H1 (cell line): ENCODE measurements at places on chromosomes 6 and 20. TPM values are rescaled to one million over a fixed set of nuclear protein-coding genes. Genes with fewer than 3 reads are reported as not detected.

DNA sequence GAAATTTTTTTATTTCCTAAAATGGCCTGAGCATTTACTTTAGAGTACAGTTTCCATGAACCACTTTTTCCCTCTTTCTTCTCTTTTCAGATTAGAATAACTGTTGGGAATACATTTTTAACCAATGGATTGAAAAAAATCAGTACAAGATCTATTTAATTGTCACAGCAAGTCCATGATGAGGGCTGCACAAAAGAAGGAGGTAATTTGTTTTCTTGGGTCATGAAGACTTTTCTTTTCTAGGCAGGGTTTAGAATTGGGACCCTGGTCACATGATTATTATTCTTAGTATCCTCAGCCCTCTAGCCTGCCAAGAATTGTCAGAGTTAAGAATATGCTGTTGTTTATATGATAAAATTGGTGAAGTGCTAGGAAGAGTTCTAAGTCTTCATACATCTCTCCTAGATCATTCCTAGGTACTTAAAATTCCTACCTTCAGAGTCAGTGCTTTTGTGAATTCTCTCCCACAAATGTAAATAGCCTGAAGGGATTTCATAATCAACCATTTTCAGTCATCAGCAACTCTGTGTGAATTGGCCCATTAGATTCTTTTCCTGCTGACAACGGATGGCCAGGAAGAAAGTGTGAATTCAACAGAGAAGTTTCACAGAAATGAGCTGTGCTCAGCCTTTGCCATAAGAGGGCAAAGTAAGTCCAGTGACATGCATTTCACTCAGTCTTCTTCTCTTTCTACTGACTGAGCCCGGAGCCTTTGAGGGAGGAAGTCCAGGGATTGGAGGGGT is 32.4 kb upstream of the TPBG start:
- no peak for DNase-seq

GRCh38 chr20:48771542-48771941 is 56.3 kb downstream of the PREX1 start:
- DNase-seq: no peak

DNA sequence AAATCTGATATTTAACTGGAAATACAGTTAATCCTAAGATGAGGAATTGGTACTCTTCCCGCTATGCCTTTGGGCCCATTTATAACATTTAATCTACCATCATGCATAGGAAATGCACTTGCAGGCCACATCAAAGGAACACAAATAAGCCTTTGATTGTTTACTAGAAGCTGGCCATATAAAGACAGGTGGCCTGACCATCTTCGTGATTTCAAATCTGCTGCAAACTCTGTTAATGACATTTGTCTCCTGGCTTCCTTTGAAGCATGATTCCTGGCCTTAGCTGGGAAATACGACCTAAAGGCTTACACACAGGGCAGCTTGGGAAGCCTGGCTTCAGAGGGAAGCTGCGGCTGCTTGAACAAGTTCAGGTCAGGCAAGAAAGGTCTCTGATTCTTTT is 552.1 kb downstream of the CDH26 start:
- DNase-seq: no peak

- no peak for DNase-seq
Observed at GRCh38 chr6:31567531-31568370, 4.3 kb upstream of the LTA start.

- DNase-seq: no peak
Observed at GRCh38 chr6:19812512-19813119, 24.6 kb upstream of the ID4 start.

DNA sequence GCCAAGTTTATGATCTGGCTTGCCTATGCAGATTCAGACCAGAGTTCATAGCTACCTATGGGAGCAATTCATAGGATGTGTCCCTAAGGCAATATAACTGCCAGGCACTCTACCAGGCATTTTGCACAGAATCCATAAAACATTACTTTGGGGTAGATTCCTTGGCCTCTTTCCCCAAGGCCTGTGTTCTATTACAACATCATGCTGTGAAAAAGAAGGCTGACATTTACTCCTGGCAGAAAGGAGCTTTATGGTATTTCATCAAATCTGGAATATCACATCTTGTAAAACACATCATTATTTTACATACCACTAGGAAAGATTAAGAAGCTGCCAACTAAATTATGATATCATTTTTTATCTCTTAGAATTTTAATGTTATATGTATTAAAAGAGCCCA is 287.0 kb upstream of the MARCKS start:
- DNase-seq: no peak

- DNase-seq: no peak
Observed at GRCh38 chr6:32772656-32773055, 9.3 kb upstream of the HLA-DQB2 start.

DNA sequence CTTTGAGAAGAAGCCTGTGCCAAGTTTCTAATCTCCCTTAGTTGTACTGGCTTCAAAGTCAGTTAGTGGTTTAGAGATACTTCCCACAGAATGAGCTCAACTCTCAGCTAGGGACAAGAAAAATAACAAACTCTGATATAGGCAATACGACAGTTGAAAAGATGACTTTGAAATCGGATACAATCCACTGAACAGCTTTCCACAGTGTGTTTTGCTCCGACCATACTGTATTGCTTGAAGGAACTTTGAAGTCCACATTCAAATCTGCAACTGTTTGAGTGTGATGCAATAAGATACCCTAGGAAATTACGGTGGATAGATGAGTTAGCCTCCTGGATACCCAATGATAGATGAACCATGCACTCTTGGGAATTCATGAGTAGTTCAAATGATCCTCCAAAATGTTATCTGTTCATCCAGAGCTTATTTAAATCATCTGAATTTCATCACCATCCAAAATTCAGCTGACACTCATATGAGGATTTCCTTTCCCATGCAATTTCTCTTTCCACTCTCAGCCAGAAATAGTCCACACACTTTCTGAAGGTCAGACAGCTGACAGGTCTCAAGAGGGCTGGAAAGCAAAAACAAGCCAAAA is 443.8 kb downstream of the HAO1 start:
- no peak for DNase-seq

ZSCAN9 gene
- total RNA-seq: 13.1 and 13.6 TPM in 2 replicates

COL10A1 gene
- total RNA-seq: not detected in 2 replicates

DYNLT2 gene
- total RNA-seq: 1.6 and 1.8 TPM in 2 replicates

PGC gene
- not detected in 2 replicates for total RNA-seq

PSMB1 gene
- total RNA-seq: 232 and 237 TPM in 2 replicates

SOBP gene
- total RNA-seq: 6.2 and 7.4 TPM in 2 replicates
